ENCODE measurements at places on chromosomes 7 and 10.

GRCh38 chr10:3655528-3655927 lies 129.5 kb downstream of the KLF6 start:
- no peak for DNase-seq

DNA sequence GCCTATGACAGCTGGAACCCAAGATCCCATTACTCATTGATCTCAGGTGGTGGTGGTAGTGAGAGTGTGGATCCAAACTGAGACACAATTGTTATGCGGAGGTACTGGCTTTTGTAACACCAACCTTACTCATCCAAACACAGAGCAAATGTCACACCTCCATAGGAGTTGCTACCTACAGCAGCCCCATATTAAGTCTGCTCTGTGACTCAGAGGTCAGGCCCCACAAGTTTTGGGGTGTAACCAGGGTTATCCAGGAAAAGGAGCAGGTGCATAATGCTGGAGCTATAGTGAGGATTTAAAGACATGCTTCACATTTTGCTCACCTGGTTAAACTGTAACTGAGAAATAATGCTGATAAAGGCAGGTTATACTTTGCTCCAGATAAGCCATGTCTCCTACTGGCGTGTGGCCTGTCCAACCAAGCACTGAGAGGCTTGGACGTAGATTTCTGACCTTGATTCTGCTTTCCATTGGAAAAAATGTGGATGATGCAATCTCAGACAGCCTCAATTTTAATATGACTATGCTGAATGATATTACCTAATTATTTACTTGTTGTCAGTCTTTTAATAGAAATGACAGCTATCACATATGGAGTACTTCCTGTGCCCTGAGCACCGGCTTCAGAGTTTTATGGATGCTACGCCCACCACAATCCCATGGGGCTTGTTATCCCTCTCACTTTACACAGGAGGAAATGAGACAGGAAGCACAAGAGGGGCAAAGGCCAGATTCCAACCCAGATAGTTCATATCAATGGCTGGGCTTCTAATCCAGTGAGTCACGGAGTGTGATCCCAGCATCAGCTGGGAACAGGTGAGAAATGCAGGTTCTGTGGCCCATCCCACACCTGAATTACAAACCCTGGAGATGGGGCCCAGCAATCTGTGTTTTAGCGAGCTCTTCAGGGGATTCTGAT lies 181.3 kb downstream of the CHN2 start:
- DNase-seq = no peak

DNA sequence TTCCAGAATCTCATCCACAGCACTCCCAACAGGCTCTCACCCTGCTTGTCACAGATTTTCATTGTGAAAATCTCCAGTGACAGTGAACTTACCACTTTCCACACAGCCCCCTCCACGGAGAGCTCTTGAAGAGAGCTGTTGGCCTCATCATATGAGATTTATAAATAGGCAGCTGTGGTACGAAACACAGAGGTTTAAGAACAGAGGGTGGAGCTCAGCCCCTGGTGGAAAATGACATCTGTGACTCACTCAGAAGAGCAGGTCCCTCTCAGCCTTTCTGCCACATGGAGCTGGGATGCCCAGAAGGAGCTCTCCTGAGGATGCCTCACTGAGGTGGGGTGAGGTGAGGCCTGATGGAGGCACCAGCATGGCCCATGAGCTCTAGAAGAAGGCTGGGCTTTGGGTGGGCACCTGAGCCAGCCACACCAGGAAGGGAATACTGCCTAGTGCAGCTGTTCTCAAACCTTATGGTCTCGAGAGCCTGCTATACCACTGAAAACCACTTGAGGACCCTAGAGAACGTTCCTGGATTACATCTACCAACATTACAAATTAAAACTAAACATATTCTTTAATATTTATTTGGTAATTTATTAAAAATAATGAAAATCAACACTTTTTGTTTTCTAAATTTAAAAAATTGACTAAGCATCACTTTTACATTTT lies 25.8 kb upstream of the EEPD1 start:
- peak; percentile 19 for DNase-seq

DNA sequence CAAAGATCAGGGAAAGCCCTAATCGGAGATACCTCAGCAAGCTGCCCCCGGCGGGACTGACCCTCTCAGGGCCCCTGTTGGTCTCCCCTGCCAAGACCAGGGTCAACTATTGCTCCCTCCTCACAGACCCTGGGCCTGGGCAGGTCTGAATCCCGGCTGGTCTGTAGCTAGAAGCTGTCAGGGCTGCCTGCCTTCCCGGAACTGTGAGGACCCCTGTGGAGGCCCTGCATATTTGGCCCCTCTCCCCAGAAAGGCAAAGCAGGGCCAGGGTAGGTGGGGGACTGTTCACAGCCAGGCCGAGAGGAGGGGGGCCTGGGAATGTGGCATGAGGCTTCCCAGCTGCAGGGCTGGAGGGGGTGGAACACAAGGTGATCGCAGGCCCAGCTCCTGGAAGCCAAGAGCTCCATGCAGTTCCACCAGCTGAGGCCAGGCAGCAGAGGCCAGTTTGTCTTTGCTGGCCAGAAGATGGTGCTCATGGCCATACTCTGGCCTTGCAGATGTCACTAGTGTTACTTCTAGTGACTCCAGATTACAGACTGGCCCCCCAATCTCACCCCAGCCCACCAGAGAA lies 24.1 kb downstream of the TBATA start:
- DNase-seq = peak; percentile 19

DNA sequence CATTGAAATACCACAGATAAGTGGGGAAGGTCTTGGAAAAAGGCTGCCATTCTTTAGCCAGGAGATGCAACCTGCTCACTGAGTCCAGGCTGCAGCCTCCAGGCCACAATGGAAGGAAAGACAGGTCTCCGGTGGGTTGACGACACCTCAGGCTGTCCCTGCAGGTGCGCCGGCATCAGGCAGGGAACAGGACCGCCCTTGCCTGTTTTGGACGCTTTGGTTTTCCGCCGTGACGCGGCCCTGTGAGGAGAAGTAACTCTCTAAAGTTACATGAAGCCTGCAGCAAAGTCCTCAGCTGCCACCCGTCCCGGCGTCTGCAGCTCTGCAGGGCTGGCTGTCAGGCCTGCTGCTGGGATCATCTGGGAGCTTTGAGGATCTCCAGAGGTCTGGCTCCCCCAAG lies 147.0 kb downstream of the WDR37 start:
- DNase-seq = no peak

DNA sequence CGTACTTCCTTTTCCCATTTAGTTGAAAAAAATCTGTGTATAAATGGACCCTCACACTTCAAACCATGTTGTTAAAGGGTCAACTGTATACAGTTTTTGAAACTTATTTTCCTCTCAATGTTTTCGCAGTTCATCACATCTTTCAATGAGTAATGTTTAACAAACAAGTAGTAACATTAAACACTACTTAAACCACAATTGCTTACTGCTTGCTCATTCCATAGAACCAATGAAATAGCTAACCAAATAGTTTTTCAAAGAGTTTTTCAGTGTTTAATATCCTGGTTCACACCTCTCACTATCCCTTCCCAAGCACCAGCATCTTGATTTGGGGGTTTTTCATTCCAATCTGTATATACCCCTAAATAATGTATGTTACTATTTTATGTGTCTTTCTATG lies 9.1 kb downstream of the SEM1 start:
- DNase-seq = no peak

DNA sequence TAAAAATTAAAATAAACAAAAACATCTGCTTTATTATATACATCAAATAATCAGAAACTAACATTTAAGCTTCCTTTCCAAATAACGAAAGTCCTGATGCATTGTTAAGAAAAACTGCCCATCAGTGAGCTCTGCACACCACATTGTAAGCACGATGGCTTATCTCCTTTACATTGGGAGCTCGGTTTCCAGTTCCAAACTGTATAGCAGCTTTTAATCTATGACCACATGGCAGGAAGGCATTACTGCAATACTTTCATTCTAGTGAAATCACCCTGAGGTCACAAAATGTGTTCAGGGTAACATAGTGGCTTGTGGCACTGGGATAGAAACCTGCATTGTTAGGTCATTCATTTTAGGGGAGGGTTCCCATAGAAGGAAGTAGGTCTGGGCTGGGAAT lies 146.3 kb downstream of the ZNF22 start:
- no peak for DNase-seq

GRCh38 chr7:5229451-5230264 lies 39.6 kb downstream of the WIPI2 start:
- no peak for DNase-seq

DNA sequence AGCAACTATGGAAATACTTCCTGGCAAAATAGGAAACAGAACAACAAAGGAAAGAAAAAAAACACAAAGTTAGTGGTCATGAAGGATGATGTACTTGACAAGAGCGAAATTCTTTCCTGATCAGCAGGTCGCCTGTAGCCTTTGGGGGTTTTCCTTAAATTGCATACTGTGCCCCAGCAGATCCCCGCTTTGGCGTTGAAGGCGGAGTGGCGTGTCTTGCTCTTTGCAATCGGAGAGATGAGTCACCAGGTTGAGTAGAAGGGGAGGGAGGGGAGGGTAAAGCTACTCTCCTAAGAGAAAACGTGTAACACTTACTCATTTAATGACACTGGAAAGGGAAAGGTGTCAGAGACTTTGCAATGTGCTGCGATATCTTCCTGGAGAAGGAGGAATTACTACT lies 587.2 kb downstream of the SORCS1 start:
- peak; percentile 74 for DNase-seq

DNA sequence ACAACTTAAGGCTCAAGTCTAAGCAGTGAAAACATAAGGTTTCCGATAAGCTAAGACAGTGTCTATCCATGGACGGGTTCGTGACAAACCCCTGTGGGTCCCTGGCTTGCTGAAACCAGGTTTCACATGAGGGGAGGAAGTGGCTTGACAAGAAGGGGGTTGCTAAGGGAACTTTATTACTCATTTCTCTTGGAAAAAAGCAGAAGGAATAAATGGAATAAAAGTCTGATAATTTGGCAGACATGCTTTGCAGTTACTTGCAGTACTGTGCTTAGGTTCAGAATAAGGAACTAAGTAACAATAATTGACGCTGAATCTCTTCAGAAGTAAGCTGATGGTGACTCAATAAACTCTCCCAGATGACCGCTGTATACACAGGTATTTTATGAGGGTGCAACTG lies 34.7 kb downstream of the RBM17 start:
- DNase-seq = no peak

DNA sequence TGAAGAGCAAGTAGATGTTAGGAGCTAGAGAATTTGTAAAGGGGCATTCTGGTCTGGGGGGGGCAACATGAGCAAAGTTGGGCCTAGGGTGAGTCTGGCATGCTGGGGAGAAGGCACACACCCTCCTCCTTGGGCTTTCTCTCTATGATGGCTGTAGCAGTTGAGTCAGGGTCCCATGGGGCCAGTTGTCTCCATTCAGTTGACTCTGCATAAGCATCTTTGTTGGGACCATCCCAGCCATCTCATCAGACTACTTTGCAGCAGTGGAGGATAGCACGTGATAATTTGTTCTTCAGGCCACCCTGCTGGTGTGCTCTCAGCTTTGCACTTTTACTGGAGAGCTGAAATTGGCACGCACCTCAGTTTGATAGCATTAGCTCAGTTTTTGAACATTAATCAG lies 55.2 kb downstream of the LRMDA start:
- DNase-seq = no peak

DNA sequence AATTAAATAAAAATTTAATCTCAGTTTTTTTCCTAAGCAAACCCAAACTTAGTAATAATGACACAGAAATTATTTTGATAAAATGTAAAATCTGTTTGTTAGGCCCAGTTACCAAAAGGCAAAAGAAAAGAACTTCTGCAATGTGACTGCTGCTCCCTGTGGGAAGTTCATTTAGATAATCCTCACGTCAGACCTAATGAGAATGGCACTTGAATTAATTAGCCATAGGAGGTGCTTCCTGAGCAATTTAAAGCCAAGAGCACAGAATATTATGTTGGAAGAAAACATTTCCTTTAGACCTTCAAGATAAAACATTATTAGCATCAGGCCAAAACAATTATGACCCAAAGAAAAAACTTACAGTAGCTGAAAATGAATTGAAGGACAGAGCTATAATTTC lies 19.4 kb downstream of the SPAM1 start:
- DNase-seq = no peak

GRCh38 chr7:94897541-94897940 lies 9.9 kb upstream of the PPP1R9A start:
- peak; percentile 5 for DNase-seq

DNA sequence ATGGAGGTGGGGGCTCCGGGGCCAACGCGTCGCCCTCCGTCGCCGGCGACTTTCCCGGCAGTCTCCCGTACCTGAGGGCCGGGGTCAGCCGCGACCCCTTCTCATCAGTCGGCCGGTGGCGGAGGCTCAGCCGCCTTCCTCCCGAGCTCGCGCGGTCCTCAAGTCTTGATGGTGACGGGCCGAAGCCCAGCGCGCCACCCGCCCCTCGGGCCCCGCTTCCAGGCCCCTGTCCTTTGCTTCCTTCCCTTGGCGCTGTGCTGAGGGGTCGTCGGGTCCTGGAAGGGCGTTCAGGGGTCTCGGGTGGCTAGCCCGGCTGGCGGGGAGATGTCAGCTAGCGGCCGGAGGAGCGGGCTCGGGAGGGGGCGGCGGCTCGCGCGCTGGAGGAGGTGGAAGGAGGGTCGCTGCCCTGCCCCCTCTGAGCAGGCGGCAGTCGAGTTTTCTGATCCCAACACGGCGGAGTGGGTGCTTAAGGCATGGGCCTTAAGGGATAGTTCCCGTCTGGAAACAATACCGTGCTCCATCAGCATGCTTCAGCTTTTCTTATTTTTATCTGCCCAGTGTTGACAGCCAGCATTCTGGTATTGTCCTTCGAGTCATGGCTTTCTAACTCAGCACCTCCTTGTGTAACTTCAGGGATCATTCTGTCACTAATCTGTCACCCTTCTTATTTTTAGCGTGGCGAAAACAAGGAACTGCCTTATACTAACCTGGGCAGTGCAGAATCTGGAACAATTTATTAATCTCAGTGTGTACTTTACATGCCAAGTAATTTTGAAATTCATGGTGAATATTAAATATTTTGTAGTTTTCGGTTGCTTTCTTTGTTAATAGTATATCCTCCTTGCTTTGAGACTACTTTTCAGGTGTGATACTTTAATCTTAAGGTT lies 748 bp downstream of the PHTF2 start:
- peak; percentile 49 for DNase-seq

DNA sequence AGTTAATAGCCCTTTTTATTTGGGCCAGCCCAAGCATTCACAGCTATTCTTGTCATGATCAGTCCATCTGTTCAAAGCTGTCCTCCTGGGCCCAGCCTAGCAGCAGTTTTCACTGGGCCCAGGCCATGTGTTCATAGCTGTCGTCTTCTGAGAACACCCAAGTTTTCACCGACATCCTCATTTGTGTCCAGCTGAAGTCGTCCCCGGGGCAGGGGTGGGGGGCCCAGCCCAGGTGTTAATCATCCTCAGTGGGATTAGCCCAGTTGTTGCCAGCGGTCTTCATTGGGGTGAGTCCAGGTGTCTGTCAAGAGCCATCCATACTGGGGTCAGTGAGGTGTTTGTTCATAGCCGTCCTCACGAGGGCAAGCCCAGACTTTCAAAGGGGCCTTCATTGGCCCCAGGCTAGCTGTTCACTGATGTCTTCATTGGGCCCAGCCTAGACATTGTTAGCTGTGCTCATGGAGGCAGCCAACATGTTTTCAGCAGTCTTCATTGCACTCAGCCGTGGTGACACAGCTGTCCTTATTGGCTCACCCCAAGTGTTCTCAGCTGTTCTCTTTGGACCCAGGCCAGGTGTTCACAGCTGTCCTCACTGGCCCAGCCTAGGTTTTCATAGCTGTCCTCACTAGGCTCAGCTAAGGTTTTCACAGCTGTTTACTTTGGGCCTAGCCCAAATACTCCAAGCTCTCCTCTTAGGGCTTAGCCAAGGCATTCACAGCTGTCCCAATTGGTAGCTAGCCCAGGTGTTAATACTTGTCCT lies 10.0 kb downstream of the FRG2B start:
- DNase-seq = no peak

- no peak for DNase-seq
Observed at GRCh38 chr10:69501657-69502056, 50.4 kb downstream of the TSPAN15 start.

Measured in M059J (cell line).